Caki2 (cell line): ENCODE measurements at places on chromosomes 13 and 19. TPM values are rescaled to one million over a fixed set of nuclear protein-coding genes. Genes with fewer than 3 reads are reported as not detected.
A peak's percentile ranks its signal among the peaks of the same experiment; 100 is the strongest.

Gene C19orf25
- 28.0 and 29.1 TPM in 2 replicates for total RNA-seq

Gene JUND
- total RNA-seq = 115 and 120 TPM in 2 replicates

Gene PSG11
- total RNA-seq = not detected in 2 replicates

- peak; percentile 77 for DNase-seq
Measured at GRCh38 chr19:17996826-17997316, 11.1 kb upstream of the ARRDC2 start.

GRCh38 chr13:75425216-75426009 is 56.6 kb downstream of the TBC1D4 start:
- no peak for DNase-seq

DNA sequence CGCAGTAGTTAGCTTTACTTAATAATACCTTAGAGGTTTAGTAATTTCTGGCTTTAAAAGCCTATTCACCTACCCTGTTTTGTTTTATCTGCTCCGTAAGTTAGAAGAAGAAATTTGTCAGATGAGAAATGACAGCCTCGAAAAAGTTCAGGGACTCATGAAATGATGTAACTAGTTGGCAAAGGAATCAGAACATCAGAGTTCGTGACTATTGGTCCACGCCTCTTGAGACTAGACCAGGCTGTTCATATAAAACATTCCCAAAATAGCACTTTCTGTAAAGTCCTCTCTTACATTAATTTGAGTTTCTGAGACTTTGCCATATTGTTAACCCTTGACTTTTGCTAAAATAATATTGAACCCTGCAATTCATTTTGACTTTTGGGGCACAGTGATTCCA is 92.0 kb downstream of the HS6ST3 start:
- DNase-seq = no peak

GRCh38 chr13:76245211-76245610 is 609.1 kb downstream of the LMO7 start:
- no peak for DNase-seq

- no peak for DNase-seq
Measured at GRCh38 chr13:99267927-99268326, 9.7 kb upstream of the GPR18 start.

DNA sequence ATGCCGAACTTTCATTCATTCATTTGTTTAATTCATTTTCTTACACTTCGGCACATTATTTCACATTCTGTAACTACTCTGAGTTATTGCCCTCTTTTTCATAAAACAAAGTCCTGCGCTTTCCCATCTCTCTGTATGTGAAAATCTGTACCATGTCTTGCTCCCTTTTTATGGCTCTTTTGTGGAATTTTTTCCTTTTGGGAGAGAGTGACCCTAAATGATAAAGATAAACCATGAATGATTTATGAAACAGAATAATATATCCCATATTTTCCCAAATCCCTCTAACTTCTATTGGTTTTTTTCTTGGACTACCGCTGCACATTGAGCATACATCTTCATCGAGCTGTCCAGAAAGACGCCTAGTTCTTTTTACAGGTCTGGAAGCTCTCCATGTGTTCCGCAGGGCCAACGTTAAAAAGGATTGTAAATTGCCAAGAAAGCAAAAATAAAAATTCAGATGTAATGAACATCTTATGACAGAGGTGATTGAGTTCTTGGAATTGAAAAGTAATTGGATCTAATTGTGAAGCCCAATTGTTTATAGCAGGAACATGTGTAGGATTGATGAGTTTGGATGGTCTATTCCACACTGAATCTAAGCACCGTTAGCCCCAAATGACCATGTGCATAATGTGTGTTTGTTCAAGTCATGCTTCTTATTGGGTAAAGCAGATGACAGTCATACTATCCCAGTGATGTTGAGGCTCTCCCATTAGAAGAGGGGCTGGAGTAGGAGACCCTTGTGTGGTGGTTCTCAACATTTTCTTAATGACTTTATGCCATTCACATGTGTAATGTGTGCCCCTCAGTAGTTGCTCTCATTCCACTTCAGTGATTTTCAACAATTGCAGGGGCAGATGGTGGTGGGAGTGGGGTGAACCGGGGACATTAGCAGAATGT is 378.9 kb downstream of the DLEU7 start:
- DNase-seq = no peak

- DNase-seq = no peak
Measured at GRCh38 chr19:11507370-11508078, 1.9 kb upstream of the ZNF653 start.

GRCh38 chr19:17611462-17612244 is 56.2 kb downstream of the COLGALT1 start:
- DNase-seq = peak; percentile 82
